Caco-2 (cell line): ENCODE measurements at places on chromosomes 3 and 15.

- DNase-seq, result no peak
Observed at GRCh38 chr15:48759921-48760320, 50.9 kb downstream of the CEP152 start.

- DNase-seq, result no peak
Observed at GRCh38 chr3:23926736-23927135, 9.8 kb downstream of the RPL15 start.

- peak; percentile 9 for DNase-seq
Observed at GRCh38 chr15:95557226-95558046, 773.1 kb upstream of the NR2F2 start.

DNA sequence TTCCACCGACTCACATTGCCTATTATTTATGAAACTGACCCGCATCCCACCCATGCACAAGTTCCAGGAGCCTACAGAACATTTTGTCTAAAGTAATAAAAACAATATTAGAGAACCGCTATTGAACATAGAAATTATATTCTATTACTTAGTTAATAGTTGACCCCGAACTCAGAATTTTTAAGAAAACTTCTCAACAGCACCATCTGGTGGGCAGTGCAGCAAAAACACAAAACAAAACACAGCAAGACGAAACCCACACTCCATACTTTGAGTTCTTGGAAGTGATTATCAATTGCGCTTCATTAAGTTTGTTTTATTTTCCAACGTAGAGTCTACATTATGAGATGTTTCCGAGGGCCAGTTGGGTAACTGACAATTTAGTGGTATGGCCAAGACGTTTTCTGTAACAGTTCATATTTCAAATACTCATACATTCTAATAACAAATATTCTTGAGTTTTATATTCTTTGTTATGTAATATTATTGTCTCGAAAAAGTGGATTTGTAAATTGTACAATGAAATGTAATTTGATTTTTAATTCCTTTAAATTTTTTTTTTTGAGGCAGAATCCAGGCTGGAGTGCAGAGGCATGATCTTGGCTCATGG lies 24.0 kb upstream of the C3orf70 start:
- no peak for DNase-seq

DNA sequence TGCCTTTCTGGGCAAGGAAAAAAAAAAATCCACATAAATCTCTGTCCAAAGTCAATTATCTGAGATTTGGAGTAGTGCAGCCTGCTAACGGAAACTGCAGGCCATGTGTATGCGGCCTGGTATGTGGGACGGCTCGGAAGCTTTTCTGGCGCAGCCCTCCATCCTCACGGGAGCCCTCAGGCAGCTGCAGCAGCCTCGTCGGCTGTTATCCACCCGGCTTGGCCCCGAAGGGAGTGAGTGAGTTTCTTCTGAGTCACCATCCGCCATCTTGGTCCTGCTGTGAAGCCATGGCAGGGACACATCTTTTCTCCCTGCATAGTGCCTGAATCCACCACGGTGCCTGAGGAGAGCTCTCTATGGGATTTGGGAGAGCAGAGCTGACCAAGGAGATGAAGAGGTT lies 62.8 kb downstream of the POLR2M start:
- no peak for DNase-seq
